ENCODE measurements at places on chromosomes 5 and 9. TPM values are rescaled to one million over a fixed set of nuclear protein-coding genes. Genes with fewer than 3 reads are reported as not detected.

Gene CXCL14
- polyA plus RNA-seq: 0.39 TPM

Gene AK8
- polyA plus RNA-seq: 0.77 TPM

Gene IFNA7
- not detected for polyA plus RNA-seq

Gene TSPAN17
- polyA plus RNA-seq: 2.6 TPM

Gene MELK
- polyA plus RNA-seq: not detected

Gene PTGES2
- polyA plus RNA-seq: 6.9 TPM

Gene MAMDC2
- 3.9 TPM for polyA plus RNA-seq

Gene APBA1
- polyA plus RNA-seq: 6.8 TPM

Gene DBN1
- 2.5 TPM for polyA plus RNA-seq

Gene DMRT1
- not detected for polyA plus RNA-seq

Gene LAMC3
- not detected for polyA plus RNA-seq

Gene NR4A3
- 3.0 TPM for polyA plus RNA-seq
